ENCODE measurements at places on chromosomes 11 and 22.
A peak's percentile ranks its signal among the peaks of the same experiment; 100 is the strongest.

DNA sequence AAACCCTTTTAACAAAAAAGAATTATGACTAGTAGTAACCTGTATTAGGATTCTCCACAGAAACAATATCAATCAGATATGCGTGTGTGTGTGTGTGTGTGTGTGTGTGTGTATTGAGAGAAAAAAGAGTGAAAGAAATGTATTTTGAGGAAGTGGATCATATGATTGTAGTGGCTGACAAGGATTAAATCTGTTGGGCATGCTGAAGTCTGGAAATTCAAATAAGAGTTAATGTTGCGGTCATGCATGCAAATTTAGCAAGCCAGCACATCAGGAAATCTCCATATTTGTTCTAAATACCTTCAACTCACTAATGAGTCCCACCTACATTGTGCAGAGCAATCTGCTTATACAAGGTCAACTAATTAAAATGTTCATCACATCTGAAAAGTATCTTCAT is 46.8 kb upstream of the IGLL5 start:
- no peak for DNase-seq

DNA sequence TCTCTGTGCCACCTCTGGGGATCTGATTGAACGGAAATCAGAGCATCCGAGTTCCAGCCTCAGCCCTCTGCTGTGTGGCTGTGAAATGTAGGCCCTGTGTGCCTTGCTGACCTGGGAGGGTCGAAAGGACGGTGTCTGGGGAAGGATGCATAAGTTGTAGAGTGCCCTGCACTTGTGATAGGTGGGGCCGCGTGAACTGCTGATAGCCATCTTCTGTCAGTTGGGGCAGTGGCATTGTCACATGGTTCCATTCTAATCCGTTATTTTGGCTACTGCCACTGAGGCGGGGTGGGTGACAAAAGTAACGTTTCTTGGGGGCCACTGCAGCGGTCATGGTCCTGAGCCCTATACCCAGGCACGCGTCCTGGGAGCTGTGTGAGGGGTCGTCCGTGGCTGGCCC is 63.4 kb downstream of the LRP5 start:
- DNase-seq: no peak

DNA sequence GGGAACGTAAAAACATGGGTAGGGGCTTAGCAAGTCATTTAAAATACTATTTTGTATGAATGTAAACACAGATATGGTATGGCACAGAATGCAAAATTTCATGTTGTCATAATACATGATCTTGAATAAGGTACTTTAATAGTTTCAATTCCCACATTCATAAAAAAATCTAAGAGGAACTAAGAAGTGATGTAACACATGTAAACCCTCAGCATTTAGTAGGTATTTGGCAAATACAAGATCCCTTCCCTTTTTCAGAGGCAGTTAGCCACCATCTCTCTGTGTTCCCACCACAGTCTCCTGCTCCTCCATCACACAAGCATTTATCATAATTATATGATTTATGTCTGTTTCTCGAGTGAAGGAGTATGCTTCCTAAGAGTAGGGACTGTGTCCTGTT is 251.8 kb downstream of the TENM4 start:
- no peak for DNase-seq

GRCh38 chr22:48464246-48464645 is 1363.4 kb downstream of the BRD1 start:
- DNase-seq: no peak

DNA sequence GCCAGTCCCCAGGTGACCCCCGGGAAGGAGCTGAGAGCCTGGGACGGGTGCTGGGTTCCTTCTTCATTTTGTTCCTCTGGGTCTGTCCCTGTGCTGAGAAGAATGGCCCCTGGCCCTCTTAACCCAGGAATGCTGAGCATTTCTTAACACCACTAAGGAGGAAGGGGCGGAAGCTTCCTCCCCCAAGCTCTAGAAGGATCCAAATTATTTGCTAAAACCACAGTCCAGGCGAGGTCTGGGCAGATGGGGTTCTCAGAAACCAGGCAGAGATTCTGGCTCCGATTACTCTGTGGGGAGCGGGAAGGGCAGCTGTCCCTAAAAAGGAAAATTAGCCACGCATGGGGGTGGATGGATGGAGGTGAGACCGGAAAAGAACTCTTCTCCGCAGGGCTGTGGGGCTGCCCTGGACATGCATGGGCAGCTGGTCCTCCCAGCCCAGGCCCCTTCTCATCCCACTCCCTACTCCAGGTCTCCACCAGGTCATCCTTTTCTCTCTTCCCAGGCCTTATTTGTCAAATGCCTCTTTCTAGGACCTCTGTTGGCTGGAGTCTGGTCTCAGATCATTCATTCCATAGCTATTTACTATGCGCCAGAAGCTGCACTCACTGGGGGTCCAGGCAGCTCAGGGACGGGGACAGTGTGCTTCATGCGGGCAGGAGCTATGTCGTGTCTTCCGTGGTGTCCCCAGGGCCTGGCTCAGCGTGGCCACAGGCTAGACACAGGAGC is 45.0 kb upstream of the MYH9 start:
- DNase-seq: no peak

DNA sequence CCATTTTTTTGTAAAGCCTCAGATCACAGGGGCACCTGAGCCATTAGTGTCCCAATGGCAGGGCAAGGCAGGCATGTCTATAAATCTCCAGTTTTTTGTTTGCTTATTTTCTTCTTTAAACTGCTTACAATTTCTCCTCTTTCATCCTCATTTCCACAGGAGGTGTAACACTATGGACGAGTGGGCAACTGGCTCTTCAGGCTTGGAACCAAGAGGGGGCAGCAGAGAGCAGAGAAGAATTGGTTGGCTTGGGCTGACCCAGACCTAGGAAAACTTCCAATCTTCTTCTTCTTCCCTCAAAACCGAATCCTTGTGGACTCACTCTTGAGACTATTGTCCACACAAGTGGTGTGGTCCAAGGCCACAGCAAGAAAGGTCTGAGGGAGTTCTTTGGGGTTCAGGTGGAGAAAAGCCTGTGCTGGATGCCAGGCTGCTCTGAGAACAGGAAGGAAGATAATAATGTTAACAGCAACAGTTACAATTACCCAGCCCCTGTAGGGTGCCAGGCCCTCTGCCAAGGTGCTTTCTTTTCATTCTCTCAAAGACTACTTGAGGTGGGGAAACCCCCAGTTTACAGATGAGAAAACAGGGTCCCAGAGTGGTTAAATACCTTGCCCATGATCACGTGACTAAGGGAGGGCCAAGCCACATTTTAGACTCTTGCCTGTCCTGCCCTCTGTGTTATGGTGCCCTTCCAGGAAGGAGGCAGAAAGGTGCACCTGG is 70.7 kb upstream of the E2F8 start:
- DNase-seq: peak; percentile 44

GRCh38 chr11:118415062-118415738 is 13.8 kb downstream of the ATP5MG start:
- DNase-seq: no peak

DNA sequence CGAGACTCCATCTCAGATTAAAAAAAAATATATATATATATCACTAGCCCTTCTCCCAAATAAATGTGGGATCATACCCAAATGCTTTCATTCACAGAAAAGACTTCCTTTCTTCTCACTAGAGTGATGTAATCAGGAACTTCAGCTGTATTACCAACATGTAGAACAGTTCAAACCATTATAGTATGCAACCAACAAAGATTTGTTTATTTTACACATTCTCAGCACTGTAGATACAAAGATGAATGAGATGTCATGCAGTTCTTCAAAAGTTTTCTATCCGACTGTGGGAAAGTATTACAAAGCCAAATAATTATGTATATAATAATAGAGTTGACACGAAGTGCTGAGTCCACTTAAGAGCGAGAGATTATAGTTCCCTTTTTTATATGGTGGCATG is 22.2 kb upstream of the ZNF143 start:
- DNase-seq: no peak

- no peak for DNase-seq
Measured at GRCh38 chr22:23557467-23557866, 22.6 kb downstream of the IGLL1 start.

DNA sequence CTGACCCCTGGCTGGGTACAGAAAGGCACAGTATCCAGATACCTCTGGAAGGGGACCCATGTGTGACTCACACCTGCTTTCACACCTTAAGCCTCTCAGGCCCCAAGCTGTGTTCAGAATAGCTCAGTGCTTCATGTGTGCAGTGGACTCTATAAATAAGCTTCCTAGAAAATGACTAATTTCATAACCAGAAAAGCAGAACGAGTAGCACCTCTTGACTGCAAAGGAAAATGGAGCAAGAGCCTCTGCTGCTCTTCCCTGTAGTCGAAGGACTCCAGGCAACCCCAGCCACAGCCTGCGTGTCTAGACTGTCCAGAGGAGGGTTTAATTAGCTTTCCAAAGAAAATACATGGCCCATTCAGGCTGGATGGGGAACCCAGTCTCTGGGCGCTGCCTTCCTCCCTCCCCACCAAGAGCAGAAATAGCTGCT is 23.1 kb downstream of the PTPN5 start:
- DNase-seq: no peak

DNA sequence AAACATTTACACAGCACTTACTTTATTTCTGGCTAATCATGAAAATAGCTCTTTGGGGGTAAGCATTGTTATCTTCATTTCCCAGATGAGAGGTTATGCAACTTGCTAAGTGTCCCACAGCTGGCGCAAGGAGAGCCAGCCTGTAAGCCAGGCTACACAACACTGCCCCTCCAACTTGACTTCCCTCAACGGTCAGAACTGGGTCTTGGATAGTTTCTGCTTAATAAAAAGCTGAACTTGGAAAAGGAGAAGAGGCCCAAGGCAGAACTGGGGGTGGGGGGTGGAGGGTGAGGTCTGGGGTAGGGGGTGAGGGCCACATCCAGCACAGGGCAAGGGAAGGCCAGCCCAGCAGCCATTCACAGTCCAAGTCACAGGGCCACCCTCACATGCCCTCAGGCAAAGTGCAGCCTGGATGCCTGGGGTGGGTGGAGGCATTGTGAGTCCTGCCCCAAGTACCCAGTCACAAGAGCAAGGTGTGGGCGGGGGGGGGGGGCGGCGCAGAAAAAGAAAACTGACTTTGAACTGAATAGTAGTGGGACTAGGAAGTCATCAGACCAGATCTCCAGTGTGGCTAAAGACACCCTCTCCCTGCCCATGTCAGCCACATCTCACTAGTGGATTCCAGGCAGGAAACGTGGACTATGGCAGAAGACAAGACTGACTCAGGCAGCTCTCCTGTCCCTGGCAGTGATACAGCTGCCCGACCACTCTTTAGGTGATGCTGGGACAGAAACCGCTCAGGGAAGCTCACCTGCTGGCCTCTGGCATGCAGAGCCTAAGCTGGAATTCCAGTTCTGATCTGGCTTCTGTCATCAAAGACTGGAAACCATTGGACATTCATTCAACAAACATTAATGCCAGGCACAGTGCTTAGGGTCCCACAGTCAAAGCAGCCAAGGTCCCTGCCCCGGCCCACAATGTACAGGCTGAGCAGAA is 52.4 kb downstream of the PACSIN2 start:
- DNase-seq: no peak

GRCh38 chr11:1419811-1420210 is 30.1 kb downstream of the BRSK2 start:
- DNase-seq: no peak

- DNase-seq: no peak
Measured at GRCh38 chr22:43957871-43958270, 2.6 kb downstream of the SAMM50 start.

GRCh38 chr11:45031912-45032519 is 81.3 kb upstream of the TP53I11 start:
- no peak for DNase-seq

DNA sequence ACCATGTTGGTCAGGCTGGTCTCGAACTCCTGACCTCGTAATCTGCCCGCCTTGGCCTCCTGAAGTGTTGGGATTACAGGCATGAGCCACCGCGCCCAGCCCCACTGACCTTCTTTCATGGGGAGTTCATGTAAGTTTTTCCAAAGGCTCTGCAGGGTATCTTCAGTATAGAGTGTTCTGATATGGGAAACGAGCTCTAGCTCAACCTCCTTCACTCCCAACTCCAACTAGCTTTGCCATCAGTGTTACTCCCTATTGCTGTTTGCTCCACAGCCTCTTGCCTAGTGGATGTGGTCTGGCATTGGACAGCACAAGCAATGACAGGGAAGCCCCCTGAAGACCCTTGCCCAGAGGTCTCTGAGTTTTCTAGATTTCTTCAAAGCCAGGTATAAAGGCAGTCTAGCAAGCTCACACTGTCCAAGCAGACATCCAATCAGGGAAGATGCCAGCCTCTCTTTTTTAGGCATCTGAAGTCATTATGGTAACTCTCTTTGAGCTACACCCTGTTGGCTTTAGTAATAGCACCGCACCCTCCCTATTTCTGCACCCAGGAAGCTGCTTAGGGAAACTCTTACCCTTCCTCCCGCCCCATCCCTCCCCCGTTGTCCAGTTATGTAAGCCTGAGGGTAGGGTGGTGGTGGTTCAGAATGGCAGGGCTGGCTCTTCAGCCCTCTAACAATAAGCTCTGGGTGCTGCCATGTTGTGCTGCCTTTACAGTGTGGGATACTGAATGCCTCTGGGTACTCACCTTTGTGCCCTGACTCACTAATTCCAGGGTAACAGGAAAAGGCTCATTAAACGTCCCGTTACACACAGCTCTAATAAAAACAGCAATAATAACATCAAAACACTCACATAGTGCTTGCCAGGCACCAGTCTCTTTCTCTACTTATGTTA is 41.4 kb upstream of the CLDN5 start:
- DNase-seq: no peak

DNA sequence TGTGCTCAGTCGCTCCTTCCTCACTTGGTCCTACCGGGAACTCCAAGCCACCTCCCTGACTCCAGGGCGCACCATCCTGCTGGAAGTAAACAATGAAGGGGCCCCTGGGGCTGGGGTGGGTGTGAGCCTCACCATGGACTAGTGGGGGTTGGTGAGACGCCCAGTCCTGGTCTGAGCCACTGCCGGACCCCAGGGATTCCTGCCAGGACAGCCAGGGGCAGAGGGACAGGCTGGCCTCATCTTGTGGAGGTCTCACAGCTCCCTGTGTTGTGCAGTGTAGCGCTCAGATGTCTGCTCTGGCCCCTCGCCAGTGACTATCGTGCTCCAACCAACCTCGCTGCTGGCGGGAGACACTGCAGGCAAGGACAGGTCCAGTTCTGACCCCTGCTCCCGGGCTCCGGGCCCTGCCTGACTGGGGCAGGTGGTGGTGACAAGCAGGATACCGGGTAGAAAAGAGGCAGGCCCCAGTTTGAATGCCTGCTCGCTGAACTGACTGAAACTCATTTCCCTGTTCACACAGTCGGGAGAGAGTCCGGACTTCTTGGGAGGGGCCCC is 1021.4 kb downstream of the BRD1 start:
- DNase-seq: no peak

Measured in stimulated activated CD4-positive, alpha-beta T cell treated with anti-CD3 and anti-CD28 coated beads, Interleukin-2, amount 100 ng/mL, for 24 hours (primary cell).